Stimulated activated naive CD4-positive, alpha-beta T cell treated with Interleukin-2 at 50 U/mL for 16 hours (primary cell): ENCODE measurements at places on chromosomes 11 and 22.
A peak's percentile ranks its signal among the peaks of the same experiment; 100 is the strongest.

- DNase-seq = peak; percentile 14
Measured at GRCh38 chr11:86671531-86672006, 847 bp downstream of the ME3 start.

- DNase-seq = no peak
Measured at GRCh38 chr11:113613619-113614018, 92.5 kb downstream of the TMPRSS5 start.

- DNase-seq = no peak
Measured at GRCh38 chr11:101840704-101841103, 74.1 kb upstream of the CEP126 start.

- DNase-seq = peak; percentile 78
Measured at GRCh38 chr11:66002648-66003225, 434 bp downstream of the BANF1 start.

DNA sequence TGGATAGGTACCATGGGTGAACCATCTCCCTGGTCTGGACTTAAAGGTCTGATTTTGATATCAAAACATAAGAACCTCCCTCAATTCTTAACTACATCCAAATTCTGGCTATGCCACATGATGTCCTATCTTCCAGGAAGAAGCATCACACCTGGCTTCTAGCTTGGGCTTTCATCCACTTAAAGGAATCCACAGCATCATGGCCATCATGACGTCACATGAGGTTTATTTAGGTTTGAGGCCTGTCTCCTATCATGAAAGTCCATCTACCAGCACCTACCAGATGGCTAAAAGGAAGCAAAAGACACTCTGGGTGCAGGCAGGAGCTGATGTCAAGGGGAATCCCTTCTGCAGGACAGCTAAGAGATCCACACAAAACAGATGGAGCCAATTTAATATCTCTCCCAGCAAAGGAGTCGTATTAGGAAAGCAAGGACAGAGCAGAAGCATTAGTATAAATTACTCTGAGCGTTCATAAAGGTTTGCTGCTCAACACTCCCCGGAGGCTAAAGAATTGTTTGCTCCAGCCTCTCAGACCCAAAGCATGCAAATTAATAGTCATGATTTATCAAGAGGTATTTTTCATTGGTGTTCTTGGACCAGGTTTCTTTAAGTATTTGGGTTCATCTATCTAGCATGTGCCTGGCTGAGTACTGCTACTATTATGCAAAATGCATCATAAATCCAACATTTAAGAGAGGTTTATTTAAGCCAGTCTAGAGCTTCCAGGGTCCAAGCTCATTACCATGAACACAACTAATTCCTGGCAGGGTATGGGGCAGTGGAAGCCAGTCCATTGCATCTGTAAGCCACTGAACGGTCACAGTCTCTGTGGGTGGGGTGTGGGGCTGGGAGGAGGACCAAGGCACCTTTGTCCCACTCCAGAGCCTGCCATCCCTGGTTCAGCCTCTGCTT, 47.2 kb downstream of the GALNT18 start:
- DNase-seq = no peak

- no peak for DNase-seq
Measured at GRCh38 chr11:5204787-5205186, 4.3 kb upstream of the OR51V1 start.

GRCh38 chr11:121372671-121373429, 79.3 kb upstream of the SORL1 start:
- no peak for DNase-seq

- no peak for DNase-seq
Measured at GRCh38 chr22:23580576-23581259, 628 bp upstream of the IGLL1 start.

DNA sequence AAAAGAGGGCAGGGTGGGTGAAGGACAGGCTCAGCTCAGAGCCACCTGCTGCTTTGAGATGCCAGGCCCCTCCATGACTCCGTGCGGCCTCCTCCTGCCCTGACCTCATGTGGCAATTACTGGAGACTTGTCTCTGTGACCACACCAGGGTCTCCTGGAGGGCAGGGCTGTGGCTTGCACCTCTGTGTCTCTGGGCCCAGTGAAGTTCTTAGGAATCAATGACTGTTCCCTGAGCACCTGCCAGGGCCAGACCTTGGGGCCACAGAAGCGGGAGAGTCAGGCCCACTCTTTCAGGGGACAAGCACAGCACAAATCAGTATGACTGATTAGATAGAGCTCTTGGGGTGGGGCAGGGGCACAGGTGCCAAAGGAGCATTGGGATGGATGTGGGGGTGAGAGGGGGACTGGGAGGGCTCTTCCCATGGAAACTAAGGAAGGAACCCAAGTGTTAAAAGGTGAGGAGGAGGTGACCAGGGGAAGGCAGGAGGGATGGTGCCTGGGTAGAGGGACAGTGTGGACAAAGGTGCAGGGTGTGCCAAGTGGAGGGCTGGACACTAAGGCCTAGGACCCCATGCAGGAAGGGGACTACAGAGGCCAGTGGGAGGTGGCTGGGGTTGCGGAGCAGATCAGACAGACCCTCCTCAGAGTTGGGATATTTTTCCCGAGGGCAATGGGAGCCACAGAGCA, 77.3 kb upstream of the SHISAL1 start:
- no peak for DNase-seq

GRCh38 chr22:42281284-42281683, 10.8 kb upstream of the TCF20 start:
- DNase-seq = no peak

GRCh38 chr11:18329196-18329870, 7.0 kb downstream of the GTF2H1 start:
- no peak for DNase-seq

DNA sequence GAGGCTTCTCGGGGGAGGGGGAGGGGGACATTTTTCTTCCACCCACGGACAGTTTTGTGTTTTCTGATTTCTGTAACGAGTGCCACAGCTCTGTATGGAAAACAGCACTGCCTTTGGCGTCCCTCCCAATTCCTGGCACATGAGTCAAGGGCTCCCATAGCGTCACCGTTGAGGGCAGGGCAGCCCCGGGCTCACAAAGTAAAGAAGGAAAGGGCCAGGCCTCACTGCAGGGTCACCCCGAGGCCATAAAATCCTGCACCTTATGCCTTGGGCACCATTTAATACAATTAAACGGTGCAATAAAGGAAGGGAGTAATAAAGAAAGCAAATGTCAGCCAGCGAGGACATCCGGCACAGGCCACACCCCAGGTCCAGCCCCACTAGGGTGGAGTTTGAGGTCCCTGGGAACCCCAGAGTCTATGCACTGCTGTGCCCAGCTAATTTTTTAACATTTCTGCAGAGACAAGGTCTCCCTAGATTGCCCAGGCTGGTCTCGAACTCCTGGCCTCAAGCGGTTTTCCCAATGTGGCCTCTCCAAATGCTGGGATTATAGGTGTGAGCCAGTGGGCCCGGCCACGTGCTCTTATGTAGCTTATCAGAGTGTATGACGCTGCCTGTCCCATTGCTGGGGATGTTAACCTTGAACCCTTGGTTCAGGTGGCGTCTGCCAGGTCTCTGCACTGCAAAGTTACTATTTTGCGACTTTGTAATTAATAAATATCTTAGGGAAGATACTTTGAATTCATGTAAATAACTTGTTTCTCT, 13.6 kb upstream of the MUC2 start:
- DNase-seq = no peak

GRCh38 chr11:120715239-120715638, 203.7 kb downstream of the GRIK4 start:
- no peak for DNase-seq

- DNase-seq = no peak
Measured at GRCh38 chr22:28759861-28760560, 12.5 kb upstream of the CCDC117 start.

DNA sequence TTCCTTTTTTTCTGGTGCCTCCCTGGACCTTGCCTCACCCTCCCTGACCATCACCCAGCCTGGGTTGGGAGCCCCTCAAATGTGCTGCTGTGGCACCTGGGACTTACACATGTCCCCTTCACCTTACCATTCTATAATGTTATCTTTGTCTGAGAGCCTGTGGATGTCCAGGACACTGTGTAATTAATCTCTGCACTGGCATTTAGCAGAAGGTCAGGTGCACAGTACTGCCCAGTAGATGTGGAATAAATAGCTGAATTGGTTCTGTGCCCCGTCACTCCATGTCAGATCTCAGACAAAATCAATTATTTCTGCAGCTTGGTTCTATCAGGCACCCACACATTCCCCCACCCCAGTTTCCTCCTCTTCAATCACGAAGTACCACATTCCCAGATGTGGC, 19.9 kb upstream of the DKK3 start:
- no peak for DNase-seq

DNA sequence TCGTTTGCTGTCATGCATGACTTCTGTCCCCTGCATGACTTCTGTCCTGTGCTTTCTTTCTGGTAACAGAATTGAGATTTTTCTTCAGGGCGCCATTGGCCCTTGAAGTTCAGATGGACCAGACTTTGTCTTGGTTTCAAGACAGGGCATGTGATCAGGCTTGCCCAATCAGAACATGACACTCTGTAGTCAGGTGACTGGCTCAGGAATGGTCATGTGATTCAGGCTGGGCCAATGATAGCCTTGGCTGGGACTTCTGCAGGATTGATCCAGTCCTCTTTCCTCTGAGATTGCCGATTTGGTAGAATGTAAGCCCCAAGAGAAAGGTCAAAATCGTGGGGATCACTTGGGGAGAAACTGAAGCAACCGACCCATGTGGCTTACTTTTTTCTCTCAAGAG, 90.5 kb upstream of the ALX4 start:
- DNase-seq = no peak
